Ureter (tissue), 1 donor: ENCODE measurements at places on chromosomes 12 and 14. TPM values are rescaled to one million over a fixed set of nuclear protein-coding genes. Genes with fewer than 3 reads are reported as not detected.

KRT4 gene
- total RNA-seq, result 0.81 TPM

THTPA gene
- total RNA-seq, result 20.2 TPM

- DNase-seq, result no peak
Observed at GRCh38 chr12:52364901-52365489, 2.3 kb downstream of the KRT85 start.

GRCh38 chr14:33996462-33996861 is 45.6 kb upstream of the EGLN3 start:
- DNase-seq, result no peak

TC2N gene
- 119 TPM for total RNA-seq

FAM186B gene
- total RNA-seq, result 1.2 TPM

- DNase-seq, result no peak
Observed at GRCh38 chr14:33432407-33433023, 493.8 kb downstream of the NPAS3 start.

TMTC1 gene
- total RNA-seq, result 48.3 TPM

STXBP6 gene
- total RNA-seq, result 10.0 TPM

GRCh38 chr12:25051171-25051570 is 102.3 kb upstream of the BCAT1 start:
- no peak for DNase-seq

DNA sequence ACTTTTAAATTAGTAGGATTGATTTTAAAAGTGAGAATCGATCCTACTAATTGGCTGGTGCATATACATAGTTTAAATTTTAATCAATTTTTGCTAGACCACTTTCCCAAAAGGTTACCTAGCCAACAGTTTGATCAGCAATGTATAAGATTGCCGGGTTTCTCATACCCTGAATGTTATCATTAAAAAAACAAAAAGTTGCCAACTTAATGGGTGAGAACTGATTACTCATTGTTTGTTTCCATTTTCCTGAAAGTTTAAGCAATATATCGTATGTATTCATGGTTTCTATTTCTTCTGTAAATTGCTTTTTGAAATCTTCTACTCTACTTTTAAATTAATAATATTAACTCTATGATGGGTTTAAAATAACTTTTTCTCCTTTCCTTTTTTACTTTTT is 4.4 kb upstream of the MYBPC1 start:
- DNase-seq, result no peak

NFATC4 gene
- total RNA-seq, result 67.2 TPM

MYO1H gene
- total RNA-seq, result not detected
